CMK (cell line): ENCODE measurements at places on chromosomes 1 and 21.

GRCh38 chr1:2502661-2503553 is 23.5 kb downstream of the PANK4 start:
- DNase-seq, result no peak

DNA sequence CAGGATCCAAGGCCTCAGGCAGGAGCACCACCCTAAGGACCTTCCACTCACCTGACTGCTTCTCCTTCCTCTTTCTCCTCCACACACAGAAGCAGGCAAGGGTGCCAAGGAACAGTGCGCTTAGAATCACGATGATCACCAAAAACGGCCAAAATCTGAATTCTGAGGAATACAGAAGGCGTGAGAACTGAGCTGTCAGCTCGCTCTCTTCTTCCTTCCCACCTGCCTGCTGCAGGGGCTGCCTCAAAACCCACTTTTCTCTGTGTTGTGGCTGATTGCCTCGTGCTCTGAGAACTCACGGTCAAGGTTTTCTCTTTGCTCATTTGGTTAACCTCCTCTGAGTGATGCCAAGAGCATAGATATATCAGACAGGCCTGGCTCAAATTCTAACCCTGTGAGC is 23.8 kb downstream of the CD244 start:
- no peak for DNase-seq

- DNase-seq, result no peak
These were observed 26.4 kb downstream of the GNG4 start for GRCh38 chr1:235622936-235623779.

GRCh38 chr1:47527653-47528272 is 89.9 kb downstream of the FOXD2 start:
- peak; percentile 25 for DNase-seq

DNA sequence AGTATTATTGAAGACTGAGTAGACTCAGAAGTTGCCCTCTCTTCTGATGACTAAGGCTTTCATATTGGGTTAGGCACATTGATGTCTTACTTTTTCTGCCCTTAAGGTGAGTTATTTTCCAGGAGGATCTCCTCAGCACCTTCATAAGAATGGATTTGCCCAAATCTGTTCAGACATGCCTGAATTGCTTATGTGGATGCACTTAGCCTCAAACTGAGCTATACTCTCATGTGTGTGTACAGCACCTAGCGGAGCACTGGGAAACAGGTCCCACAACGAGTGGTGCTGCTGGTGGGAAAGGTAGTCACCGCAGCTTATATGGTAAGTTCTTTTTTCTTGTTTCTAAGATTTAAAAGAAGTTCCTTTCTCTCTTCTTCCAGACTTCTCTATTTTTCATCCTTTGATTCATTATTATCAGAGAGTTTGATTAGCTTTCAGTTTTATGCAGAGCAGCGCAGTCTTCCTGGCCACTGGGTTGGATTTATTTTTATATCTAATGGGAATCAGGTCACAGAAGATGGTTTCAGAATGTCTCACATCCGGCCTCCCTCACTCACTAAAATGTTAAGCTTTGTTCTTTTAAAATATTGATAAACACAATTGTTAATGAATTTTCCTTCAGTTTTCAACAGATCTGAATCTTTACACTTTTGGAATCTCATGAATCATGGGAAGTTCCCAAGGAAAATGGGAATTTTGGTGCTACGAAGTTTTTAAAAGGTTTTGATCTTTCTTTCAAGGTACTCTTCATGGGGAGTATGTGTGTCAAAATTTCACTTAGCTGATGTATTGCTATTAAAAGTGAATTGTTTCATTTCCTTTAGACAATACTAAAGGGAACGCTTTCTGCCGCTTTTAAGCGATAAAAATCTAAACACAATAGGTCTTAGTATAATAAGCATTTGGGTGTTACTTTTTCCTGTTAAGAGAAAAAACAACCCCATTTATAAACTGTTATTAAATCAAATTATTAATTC is 58.5 kb downstream of the EXTL2 start:
- DNase-seq, result no peak

- DNase-seq, result no peak
These were observed 34.6 kb downstream of the TMEM63A start for GRCh38 chr1:225847610-225848009.

DNA sequence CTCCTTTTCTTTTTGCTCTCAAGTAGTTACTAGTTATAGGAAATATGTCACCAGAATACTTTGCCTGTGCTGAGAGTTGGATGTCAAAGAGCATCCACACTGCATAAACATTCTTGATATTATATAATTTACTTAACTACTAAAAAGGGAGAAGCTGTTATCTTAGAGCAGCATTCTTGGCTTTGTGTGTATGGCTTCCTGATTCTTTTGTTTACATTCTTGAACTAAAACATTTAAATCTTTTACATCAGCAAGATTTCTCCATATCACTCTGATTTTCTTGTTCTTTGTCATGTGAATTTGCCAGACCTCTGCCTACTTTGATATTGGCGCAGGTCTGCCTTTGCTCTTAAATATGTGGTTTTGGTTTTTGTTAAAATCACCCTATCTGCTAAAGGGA is 48.8 kb downstream of the SUCO start:
- no peak for DNase-seq

DNA sequence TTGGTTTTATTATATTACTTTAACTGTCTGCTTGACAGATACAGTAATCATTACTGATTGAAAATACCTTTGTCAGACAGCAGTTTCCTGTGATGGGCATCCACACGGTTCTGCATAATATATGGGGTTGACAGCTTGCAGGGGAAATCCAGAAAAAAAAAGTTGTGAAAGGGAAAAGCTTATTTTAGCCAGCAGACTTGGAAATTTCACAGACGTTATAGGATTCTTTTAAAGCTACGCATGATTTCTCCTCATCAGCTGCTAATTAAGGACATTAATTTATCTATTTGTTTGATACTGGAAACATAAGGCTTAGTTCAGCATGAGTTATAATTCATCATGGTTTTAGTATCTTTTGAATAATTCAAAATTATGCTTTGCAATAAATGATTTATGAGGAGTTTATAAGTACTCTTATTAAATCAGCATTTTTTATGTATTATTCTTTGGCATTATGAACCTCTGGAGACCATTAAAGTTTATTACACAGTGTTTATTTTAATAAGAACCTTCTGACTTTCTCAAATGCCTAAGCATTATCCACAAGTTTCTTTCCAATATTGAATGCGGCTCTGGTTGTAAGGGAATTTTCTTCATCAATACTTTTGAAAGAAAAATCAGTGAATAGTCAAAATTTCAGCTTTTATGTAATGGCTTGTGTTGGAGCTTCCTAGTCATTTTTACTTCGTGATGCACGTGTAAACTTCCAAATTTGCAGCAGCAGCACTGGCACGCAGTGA is 235.3 kb upstream of the KCNK2 start:
- DNase-seq, result no peak

DNA sequence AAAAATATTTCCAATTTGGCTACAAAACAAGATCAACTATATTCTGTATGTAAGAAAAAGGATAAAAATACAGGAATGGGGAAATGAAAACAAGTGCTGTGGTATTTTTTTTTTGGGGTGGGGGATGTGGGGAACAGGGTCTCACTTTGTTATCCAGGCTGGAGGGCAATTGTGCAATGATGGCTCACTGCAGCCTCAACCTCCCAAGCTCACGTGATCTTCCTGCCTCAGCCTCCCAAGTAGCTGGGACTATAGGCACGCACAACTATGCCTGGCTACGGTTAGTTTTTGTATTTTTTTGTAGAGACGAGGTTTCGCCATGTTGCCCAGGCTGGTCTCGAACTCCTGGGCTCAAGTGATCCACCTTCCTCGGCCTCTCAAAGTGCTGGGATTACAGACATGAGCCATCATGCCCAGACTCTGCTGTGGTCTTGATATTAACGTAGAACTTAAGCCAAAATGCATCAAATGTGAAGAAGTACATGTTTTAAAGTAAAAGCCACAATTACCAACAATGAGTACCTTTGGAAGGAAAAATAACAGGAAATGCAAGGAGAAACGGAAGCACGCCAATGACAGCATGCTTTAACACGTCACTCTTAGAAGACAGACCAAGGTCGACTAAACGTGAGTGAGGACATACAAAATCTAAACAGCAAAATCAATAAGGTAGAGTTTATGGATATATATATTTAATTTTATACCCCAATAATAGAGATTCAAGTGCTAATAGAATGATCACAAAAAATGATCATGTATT is 8.8 kb upstream of the ABCB10 start:
- DNase-seq, result no peak

DNA sequence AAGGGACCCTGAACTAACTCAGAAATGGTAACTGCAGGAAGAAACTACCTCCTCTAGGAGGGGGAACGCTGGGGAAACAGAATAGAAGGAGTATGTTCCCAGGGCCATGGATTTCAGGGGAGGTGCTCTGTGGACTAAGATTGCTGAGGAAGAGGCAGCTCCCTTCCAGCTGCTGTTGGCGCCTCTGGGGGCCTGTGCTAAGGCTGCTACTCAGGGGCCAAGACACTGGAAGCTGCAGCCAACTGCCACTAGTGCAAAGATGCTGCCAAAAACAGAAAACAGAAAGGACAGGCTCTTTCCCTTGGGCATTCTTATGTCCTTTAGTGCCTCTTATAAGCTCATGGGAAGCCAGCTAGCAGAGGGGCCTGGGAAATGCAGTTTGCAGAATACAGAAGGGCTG is 58.0 kb upstream of the SGIP1 start:
- DNase-seq, result no peak

DNA sequence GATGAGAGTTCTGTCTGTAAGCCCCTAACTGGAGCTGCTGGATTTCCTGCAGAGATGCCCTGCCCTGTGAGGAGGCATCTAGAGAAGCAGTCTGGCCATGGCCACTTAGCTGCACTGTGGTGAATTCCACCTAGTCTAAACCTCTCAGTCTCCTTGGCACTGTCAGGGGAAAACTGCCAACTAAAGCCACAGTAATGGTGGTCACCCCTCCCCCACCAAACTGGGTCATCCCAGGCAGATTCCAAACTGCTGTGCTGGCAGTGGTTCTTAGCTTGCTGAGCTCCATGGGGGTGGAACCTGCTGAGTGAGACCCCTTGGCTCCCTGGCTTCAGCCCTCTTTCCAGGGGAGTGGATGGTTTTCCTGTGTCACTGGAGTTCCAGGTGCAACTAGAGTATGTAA is 740.6 kb downstream of the RWDD3 start:
- DNase-seq, result no peak

GRCh38 chr1:174676856-174677255 is 229.1 kb downstream of the GPR52 start:
- DNase-seq, result no peak

- no peak for DNase-seq
These were observed 12.4 kb downstream of the LEPR start for GRCh38 chr1:65432918-65433317.

DNA sequence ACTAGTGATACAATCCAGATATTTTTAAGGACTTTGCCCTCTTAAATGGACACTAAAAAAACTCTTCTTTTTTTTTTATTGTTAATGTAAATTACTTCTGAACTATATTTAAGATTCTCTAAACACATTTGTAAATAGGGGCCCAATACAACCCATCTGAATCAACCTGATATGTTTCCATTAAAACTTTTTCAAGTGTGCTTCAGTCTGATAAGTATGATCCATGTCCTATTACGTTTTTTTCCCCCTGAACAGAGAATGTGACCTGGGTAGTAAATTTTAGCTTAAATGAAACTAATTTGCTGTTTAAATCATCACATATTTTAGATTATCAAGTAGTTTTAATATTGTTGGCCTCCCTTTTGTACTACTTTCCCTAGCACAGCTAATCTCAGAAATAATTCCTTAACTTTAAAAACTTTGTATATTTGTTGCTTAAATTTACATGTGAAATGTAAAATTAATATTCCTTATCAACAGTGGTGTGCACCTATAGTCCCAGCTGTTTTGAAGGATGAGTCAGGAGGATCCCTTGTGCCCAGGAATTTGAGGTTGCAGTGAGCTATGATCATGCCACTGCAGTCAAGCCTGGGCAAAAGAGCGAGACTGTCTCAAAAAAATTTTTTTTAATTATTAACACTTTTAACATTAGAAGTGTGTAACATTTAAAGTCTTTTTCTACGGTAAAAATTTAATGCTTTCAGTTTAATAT is 3.0 kb upstream of the PKN2 start:
- DNase-seq, result no peak

GRCh38 chr1:151864411-151864810 is 10.9 kb upstream of the THEM5 start:
- DNase-seq, result no peak

GRCh38 chr1:206686478-206687249 is 2.0 kb downstream of the MAPKAPK2 start:
- no peak for DNase-seq

DNA sequence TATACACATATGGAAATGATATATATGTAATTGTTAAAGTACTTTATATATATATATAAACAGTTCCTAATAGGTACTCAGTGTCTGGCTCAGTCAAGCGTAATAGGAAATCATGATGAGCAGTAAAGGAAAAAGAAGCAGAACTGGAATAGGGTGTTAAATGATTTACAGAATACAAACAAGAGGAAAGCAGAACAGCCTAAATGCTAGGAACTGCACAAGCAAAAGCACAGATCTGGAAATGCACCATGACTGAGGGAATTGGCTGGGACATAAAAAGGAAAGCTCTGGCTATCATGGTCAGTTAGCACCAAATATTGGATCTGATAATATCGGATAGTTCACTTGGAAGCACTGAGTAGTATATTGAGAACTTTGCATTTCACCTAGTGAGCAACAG is 51.8 kb downstream of the SLC44A5 start:
- no peak for DNase-seq

DNA sequence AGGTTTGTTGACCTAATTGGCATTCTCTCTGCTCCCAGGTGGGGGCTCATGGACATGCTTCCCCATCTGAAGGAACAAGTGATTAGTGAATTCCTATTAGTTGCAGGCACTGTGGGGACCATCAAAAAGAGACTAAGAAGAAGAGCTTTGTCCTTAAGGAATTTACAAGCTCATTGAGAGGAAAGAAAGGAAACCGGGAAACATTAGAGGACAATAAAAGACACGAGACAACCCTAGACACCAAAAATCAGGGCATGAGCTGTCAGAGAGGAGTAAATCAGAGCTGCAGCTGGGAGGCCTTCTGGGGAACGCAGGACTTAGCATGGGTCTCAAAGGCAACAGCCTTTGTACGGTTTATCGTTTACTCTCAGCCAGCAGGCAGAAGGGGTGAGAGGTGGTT is 45.1 kb downstream of the BACE2 start:
- DNase-seq, result no peak

DNA sequence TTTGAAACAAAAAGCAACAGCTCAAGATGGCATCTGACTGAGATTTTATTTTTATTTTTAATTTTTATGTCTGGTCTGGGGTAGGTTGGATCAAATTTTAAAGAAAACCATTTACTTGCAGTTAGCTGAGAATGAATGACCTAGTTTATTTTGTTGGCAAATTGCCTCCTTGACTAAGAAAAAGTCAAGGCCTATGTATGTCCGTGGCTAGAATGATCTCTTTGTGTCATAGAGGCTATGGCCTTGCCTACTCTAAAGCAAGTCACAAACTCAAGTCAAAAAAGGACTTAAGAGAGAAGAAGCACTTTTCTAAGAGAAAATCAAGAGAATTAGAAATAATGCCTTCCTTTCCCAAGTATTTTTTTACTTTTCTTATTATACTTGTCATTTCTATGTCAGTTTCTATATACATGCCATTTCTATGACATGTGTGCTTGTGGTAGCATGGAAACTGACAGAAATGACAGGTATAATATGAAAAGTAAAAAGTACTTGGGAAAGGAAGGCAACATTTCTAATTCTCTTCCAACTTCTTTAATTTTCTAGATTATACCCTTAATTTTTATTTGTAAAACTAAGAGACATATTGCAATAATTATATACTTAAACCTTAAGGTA is 136.7 kb downstream of the CENPF start:
- DNase-seq, result no peak
